PC-9 (cell line): ENCODE measurements at places on chromosomes 7 and 10.
A peak's percentile ranks its signal among the peaks of the same experiment; 100 is the strongest.

GRCh38 chr10:119541046-119541445 lies 1.5 kb downstream of the RGS10 start:
- no peak for DNase-seq

GRCh38 chr7:150820148-150820547 lies 19.6 kb downstream of the TMEM176A start:
- no peak for DNase-seq

DNA sequence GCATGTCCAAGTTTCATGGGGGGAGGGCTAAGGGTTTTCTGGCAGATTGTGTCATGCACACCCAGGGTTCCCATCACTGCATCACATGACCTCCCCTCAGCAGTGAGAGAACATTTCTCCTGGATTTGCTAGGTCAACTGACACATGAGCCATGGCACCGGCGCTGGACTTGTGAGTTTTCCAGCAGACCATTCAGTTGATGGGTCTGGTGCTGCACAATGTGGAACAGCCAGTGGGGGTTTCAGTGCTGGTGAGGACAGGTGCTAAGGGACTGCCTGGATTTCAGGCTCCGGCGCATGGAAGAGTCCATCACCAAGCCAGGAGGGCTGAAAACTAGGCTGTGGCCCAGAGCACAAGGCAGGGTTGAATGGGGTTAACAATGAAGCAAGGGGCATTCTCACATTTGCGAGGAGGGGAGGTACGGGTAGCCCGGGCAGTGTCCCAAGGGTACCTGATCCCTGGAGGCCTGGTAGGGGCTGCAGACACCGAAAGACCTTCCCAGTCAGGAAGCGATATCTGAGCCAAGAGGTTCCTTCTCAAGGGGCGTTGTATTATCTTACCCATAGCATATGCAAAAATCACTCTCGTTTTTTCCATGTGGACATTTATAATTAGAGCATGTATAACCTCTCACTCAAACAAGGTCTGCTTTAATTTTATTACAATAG lies 203.0 kb downstream of the TNS3 start:
- no peak for DNase-seq

DNA sequence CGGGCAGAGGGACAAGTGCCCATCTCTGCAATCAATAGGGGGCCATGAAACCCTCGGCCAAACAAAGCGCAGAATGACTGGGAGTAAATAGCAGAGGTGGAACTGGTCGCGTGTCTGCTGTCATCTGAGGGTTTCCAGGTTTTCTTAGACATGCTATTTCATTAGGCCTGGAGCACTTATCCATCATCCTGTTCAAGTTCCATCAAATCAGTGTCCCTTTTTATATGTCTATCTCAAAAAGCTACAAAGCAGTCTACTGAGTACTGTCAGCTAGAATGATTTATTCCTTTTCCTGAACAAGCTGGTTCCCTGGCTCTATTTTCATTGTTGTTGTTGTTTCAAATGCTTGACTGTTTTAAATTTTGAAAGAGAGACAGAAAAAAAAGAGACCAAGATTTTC lies 590.5 kb downstream of the PARD3 start:
- DNase-seq, result no peak

GRCh38 chr10:7264313-7264756 lies 146.5 kb downstream of the SFMBT2 start:
- DNase-seq, result no peak

DNA sequence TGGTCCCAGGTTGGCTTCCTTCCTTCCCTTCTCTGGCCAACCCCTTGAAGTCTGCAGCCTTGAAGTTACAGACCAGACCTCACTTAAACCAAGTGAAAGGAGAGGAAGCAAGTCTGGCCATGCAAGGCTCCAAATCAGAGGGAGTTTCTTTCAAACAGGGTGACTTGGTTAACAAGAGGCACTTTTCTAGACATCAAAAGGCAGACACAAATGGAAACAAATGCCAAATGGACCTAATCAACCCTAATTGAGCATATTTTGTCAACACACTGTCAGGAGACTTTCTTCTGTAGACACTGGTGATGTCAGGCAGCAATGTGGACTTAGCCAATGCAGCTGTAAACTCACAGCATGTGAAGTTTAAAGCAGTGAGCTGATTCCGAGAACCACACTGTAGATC lies 282.7 kb upstream of the FZD8 start:
- no peak for DNase-seq

DNA sequence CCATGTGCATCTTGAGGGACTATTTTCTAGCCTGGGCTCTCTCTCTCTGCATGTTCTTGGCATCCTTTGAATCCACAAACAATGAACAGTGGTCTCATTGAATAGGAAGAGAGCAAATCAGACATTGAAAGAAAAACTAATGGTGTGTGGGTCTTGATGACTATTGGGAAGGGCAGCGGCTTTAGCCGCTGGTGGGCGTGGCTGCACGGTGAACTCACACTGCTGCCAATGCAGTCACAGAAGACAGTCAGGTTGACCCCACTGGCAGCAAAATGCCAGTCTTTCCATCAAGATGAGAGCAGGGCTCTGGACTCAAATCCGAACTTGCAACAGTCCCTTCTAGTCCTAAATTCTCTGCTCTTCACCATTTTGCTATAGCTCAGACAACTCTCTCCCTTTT lies 91.0 kb downstream of the ADARB2 start:
- DNase-seq, result no peak

DNA sequence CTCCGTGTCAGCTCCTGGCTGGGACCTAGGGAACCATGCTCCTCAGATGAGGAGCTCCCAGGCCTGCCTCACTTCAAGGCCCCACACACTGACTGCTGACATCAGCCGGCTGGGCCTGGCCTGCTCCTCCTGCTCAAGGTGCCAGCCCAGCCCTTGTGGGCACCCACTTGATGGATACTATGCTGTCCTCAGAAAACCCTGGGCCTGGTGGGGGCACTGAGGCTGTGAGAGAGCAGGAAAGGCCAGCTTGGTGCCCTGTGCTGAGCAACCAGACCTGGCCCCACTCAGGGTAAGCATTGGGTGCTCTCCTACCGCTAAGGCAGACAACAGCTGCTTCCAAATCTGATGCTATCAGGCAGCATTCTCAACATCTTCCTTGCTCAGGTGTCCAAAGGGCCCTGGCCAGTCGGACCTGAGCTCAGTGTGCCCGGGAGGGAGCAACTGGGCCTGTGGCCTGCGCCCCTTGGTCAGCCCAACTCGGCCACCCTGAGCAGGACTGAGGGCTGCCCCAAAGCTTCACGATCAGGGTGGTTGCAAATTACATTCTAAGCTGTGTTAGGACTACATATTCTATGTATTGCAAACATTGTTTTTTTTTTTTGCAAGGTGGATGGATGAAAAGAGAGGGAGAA lies 21.9 kb upstream of the ANTXRL start:
- no peak for DNase-seq

DNA sequence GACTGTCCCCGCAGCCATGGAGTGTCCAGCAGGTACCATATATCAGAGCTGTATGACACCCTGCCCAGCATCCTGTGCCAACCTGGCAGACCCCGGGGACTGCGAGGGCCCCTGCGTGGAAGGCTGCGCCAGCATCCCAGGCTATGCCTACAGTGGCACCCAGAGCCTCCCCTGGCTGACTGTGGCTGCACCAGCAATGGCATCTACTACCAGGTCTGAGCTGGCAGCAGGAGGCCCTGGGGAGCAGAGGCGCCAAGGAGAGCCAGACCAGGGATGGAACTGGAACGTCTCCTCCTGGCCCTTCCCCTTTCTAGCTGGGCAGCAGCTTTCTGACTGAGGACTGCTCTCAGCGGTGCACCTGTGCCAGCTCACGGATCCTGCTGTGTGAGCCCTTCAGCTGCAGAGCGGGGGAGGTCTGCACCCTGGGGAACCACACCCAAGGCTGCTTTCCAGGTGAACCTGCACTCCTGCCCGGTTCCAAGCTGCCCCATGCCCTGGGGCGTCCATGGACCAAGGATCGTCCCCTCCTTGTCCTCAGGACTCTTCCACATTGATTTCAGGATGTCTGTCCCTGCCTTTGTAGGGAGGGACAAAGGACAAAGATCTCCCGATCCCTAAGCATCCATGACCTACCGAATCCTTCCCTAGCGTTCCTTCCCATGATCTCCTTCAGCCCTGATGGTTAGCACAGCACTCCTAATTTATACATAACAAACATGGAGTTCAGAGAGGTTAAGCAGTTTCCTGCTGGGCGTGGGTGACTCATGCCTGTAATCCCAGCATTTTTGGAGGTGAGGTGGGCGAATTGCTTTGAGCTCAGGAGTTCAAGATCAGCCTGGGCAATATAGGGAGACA lies 33.3 kb downstream of the EPHB4 start:
- DNase-seq, result peak; percentile 66

DNA sequence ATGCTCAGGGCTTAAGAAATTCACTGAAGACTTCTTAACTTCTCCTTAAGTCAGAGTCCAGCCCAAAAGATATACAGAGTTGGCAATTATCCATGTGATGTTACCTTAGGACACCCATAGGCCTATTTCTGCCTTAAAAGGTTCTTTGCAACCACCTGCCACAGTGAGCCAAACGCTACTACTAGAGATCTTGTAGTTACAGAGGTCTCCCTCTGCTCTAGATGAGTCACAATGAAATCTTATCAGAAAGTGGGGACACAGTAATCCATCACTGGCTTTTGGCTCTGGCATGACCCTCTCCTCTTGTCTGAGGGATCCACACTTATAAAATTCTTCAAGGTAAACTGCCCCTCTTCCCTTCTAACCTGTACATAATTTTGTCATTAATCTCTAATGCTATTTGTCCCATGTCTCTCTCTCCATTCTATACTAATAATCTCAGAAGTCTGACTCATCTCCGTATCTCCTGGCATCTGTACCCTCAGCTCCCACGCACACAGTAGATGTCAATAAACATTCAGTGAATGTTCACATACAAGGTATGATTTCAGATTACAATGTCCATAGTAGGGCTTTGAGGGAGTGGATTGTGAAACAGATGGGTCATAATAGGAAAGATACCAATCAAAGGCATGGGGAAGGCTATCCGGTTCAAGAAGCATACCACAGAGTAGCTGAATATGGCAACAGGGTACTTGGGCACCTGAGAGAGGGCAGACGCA lies 112.1 kb downstream of the SGMS1 start:
- peak; percentile 43 for DNase-seq

DNA sequence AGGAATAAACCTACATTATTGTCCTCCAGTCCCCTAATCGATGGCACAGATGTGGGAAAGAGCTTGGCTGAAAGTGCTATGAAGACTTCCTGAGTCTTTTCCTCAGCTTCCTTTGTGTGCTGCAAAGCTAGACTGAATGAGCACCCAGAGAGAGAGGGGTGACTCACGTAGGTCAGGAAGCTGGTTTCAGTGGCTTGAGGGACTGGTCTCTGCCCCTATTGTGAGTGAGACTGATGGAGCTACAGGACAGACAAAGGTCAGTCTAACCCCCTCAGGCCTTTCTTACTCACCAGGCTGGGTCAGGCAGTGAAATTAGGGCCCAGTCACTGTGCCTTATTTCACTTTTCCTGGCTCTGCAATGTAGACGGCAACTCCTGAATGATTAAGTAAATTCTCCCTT lies 171.1 kb upstream of the GRB10 start:
- DNase-seq, result peak; percentile 97

GRCh38 chr10:28533571-28534304 lies 820 bp downstream of the WAC start:
- no peak for DNase-seq

- DNase-seq, result peak; percentile 72
These were observed at the start of gene FAM53B for GRCh38 chr10:124744102-124745050. Gene FAM53B, minus strand, starts transcription at chr10:124744378. Its CDS starts 37,665 bp downstream, at chr10:124706713.

DNA sequence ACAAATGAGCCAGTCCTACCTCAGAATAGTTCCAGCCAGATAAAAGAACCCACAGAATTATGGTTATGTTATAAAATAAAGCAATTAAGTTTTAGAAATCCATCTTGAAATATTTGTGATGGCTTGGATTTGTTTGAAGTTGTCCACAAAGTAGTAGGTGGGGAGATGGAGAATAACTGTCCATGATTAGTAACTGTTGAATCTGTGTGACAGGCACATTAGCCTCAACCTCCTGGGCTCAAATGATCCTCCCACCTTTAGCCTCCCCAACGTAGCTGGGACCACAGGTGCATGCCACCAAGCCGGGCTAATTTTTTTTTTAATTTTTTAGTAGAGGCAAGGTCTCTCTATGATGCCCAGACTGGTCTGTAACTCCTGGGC lies 10.1 kb downstream of the HNRNPF start:
- DNase-seq, result no peak

DNA sequence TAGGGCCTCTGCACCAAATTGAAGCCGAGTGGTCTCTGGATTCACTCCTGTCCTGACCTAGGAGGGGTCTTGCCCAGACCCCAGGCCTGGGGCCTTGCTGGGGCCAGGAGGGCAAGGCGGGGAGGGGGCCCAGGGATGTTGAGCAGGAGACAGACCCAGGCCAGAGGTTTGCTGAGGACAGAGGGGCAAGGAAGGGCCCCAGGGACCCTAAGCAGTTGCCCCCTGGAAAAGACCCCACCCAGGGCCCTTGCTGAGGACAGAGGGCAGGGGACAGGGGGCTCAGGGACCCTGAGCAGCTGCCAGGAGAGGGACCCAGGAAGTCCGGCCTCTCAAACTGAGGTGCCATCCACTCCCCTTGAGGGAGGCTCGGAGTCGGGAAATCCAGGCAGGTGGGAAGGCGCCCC lies 32.7 kb downstream of the FOXL3 start:
- no peak for DNase-seq

DNA sequence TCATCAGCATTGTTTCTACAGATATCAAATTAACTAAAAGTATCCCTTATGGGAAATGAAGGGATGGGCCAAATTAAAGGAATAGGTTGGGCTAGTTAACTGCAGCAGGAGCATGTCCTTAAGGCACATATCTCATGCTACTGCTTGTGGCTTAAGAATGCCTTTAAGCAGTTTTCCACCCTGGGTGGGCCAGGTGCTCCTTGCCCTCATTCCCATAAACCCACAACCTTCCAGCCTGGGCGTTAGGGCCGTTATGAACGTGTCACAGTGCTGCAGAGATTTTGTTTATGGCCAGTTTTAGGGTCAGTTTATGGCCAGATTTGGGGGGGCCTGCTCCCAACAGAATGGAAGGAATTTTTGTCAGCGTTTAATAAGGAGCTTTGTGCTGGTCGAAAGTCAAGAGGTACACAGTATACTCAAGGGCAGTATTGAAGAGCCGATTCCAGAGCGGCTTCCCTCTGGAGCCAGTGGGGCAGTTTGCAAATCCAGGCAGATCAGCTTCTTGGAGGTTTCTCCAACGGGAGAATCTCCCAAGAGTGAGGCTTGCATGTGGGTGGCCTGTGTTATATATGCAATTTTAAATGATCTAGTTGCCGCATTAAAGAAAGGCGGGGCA lies 7.7 kb downstream of the PFKP start:
- DNase-seq, result no peak

DNA sequence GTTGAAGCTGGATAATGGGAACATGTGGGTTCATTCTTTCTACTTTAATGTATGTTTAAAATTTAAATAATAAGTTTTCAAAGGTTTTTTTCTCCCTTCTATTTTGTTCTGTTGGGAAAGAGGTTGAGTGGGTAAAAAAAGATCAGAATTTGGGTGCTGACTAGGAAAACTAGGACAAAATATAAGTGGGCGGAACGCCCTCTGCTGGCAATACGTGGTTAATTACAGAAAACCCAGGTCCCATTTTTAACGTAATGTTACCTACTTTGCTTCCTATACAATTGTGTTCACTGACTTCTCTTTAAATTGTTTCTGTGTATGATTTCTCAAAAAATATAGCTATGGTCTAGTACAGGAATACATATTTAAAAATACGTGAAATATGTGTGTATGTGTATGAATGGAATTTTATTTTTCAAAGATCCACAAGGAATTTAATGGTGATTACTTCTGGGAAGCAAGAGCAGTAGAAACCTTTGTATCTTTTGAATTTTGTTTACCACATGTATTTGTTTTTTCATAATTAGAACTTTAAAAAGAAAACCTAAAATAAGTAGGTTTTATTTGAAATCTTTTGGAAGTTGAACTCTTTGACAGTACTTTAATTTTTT lies 8.7 kb downstream of the ECD start:
- DNase-seq, result peak; percentile 38

- no peak for DNase-seq
These were observed 12.9 kb downstream of the ETV1 start for GRCh38 chr7:13976594-13976993.
